ENCODE measurements at places on chromosomes 5 and 9. TPM values are rescaled to one million over a fixed set of nuclear protein-coding genes. Genes with fewer than 3 reads are reported as not detected.

DNA sequence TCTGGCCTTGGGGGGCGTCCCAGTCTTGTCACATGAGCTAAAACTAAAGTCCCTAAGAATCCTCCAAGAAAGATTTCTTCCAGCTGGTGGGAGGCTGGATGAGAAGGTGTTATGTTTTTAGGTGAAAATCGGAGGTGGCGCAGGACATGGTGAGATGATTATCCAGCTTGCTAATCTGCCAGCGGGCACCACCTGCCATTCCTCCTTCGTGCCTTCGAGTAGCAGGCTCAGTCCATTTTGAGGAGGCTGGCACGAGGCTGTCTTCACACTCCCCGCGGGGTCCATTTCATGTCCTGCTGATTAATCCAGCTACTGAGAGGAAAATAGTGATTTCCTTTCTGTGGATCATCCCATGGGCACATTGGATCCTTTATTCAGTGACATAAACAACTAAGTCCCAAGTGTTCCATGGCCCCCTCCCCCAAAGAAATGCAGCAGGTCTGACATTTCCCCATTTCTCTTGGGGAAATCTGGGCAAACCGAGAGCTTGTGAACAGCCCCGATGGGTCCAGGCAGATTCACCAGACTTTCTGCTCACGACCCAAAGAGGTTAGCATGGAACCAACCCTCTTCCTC lies 38.2 kb upstream of the EXOC3 start:
- no peak for DNase-seq

DNA sequence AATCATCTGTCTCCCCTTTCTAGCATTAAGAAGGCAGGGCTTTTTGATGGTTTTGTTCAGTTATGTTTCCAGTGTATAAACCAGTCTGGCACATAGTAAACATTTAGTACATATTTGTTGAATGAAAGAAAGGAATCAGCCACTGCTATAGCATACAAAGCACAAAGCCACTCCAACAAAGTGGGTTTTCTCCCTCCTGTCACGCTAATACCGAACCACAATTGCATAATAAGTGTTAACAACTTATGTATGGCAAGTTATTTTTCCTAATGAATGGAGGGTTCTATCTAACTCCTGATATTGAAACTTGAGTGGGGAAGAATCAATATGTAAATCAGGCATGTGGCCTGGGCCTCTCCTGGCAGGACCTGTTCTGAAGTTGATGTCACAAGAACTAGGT lies 53.9 kb downstream of the PRUNE2 start:
- DNase-seq, result no peak

DNA sequence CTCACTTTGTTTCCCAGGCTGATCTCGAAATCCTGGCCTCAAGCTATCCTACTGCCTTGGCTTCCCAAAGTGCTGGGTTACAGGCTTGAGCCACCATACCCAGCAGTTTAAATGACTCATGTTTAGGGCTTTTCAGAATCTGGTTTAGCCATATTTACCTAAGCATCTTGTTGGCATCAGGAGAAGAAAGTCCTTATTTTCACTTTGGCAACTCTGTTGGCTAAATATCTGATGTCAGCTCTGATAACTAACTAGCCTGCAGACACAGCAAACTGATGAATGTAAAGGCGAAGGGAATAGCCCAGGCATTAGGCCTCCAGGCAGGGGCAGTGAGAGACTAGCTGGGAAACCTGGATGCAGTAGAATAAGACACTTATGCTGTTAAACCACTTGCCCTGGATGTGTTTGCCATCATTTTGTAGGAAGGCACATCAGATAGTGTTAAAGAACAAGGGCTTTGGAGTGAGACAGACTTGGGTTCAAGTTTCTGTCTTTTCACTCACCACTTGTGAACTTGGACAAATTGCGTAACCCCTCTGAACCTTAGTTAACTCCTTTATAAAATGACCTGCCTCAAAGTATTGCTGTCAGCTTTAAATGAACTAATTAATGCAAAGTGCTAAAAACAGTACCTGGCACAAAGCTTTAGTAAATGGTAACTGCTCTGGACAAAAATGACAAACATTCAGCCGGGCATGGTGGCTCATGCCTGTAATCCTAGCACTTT lies 34.7 kb upstream of the GARNL3 start:
- no peak for DNase-seq

DNA sequence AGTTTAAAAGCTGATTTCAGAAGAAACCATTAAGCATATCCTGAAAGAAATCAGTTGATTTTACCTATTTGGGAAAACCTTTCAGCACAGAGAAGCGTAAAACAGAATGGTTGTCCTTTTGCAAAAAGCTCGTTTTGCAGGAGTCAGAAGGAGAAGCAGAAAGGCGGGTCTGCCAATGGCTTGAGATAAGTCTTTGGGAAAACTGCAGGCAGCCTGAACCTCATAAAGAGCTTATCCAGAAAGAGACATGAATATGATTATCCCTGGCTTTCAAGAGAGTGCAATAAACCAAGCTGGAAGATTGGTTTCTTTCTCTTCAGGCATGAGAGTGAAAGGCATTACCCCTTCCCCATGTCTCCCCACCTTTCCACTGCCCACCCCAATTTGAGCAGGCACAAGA lies 353.3 kb downstream of the ARHGEF28 start:
- no peak for DNase-seq

Gene BNC2
- total RNA-seq, result 19.3 TPM

All from left colon (tissue), 2 donors.